ENCODE measurements at places on chromosomes 16 and 17.

GRCh38 chr17:28738680-28739384 lies 5.0 kb upstream of the TRAF4 start:
- no peak for DNase-seq

- no peak for DNase-seq
Measured at GRCh38 chr17:65194670-65195334, 57.6 kb downstream of the RGS9 start.

DNA sequence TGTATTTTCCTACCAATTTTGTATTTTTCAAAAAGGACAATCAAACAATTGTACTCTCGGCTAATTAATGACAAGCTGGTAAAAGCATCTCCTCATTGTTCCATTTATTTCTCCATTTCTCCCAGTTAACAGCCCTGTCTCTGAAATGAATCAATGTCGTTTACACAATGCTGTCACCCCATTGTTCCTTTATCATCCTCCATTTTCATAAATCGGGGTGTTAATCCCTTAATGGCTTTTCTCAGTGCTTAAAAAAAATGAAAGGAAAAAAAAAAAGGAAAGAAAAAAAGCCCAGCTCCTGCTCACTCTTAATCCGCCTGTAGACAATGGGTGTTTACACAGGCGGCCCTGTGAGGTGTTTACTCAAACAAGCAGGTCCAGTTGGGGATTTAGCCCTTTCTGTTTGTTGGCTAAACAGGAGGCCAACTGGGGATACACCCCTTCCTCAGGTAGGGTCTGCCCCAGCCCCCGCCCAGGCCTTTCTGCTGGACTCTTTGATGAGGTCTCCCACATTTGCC lies 86.8 kb upstream of the SALL1 start:
- no peak for DNase-seq

DNA sequence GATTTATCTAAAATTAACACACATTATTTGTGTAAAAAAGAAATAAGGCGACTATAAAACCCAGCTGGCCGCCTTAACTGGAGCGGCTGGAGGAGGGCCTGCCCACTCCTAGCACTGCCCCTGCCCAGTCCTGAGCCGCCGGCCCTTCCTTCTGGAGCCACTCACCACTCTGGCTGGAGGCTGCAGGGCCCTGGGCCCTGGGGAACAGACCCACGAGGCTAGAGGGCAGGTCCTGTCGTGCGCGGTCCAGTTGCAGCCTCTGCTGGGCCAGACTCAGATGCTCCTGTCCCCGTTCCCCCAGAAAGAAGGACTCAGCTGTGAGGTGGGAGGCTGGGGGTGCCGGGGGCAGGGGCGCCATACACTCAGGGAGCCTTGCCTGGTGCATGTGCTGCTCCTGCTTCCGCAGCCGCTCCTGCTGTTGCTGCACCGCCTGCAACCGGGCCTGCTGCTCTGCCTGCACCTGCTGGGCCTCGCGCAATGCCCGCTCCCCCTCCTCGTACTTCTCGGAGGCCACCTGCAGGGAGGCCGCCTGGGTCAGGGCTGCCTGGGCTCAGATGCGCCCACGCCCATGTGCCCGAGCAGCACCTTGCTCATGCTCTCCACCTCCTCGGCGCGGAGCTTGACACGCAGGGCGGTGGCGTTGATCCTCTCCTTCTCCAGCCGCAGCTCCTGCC lies 9.0 kb upstream of the MRPL38 start:
- no peak for DNase-seq

- DNase-seq = no peak
Measured at GRCh38 chr17:65527381-65527780, 34.1 kb downstream of the AXIN2 start.

GRCh38 chr16:88634994-88635670 lies 3.2 kb upstream of the IL17C start:
- no peak for DNase-seq

GRCh38 chr17:39979016-39979670 lies 1.5 kb upstream of the PSMD3 start:
- no peak for DNase-seq

- DNase-seq = no peak
Measured at GRCh38 chr17:17398943-17399926, 77.6 kb upstream of the MED9 start.

DNA sequence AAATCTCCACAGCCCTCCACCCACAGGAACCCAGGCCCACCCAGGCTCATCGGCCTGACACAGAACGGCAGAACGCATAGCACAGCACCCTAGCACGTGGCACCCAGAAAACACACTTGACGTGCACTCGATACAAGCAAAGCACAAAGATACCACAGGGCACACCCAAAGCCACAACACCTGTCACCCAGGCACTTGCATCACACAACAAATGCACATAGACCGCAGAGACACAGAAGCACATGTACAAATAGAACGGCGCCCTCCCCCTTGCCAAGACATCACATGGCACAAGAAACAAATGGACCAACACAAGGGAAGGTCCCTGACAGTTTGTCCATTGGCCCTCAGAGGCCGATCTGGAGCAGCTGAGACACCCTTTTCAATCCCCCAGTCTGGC lies 147.7 kb upstream of the WSCD1 start:
- DNase-seq = no peak

DNA sequence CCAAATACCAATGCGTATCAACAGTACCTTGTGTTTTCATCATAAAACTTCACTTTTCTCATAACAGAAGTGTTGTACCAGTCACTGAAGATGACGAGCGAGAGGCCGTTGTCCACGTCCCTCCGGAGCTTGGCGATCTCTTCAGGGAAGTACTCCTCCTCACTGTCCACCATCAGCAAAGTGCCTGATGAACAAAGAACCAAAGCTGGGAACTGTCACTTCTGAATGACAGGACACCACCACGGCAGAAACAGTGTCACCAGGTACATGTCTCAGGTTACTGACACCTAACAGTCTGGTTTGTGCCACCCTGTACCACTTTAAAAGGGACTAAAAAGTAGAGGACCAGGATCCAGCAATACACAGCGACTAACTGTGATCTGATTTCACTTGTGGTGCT lies 25.0 kb upstream of the SLC38A8 start:
- DNase-seq = no peak

DNA sequence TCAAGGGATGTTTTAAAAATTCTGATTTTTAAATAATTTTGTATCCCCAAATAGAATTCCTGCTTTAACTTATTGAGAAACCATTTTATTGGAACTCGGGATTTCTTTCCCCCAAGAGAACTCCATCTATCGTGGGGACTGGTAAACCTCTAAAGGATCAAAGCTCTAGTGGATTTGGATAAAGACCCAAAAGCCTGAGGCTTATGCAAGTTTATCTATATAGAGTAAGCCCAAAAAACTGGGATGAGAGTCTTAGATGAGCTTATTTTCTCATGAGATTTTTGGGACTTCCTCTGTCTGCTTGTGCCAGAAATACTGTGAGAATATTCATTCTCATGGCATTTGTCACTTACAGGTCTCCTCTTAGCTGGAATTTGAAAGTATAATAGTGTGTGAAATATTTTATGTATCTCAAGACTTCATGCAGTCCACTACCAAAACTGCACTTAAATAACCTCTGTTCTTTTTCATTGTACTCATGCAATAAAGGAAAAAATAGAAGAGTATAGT lies 333.1 kb downstream of the BCAS3 start:
- DNase-seq = no peak

- DNase-seq = no peak
Measured at GRCh38 chr17:61496957-61497653, 44.9 kb downstream of the TBX4 start.

- peak; percentile 54 for DNase-seq
Measured at GRCh38 chr17:41738077-41738800, 3.8 kb upstream of the HAP1 start.

GRCh38 chr16:49832177-49832576 lies 23.7 kb downstream of the ZNF423 start:
- DNase-seq = no peak

DNA sequence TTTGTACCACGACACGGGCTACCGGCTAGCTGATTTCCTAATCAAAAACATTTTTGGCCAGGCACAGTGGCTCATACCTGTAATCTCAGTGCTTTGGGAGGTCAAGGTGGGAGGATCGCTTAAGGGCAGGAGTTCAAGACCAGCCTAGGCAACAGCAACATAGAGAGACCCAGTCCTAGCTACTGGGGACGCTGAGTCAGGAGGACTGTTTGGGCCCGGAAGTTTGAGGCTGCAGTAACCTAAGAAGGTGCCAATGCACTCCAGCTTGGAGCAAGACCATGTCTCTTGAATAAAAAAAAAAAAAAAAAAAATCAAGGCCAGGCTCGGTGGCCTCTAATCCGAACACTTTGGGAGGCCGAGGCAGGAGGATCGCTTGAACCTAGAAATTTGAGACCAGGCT lies 49.8 kb downstream of the UBE2G1 start:
- DNase-seq = no peak

- DNase-seq = no peak
Measured at GRCh38 chr16:72159801-72160200, 12.2 kb downstream of the PMFBP1 start.

GRCh38 chr17:81099888-81100287 lies 64.9 kb downstream of the BAIAP2 start:
- DNase-seq = no peak

Measured in HL-60 (cell line).